ENCODE measurements at places on chromosomes 6 and 20.

GRCh38 chr20:43972051-43972450 lies 57.4 kb downstream of the TOX2 start:
- DNase-seq, result no peak

DNA sequence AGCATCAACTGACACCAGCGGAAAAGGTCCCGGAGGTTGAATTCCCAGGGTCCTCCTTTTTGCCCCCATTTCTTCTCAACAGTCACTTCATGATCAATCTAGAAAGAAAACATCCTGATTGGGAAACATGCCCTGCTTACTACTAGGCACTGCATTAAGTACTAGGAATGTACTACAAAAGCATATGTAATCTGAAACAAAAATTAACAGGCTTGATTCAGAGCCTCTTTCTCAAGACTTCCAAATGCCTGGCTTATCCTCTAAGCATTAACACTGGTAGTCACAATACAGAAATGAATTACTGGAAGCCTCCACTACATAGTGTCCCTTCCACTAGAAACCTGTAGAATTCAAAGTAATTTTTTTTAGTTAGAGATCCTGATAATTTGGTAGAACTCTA lies 84.5 kb upstream of the LYRM2 start:
- no peak for DNase-seq

GRCh38 chr20:53370345-53370961 lies 223.2 kb downstream of the ZNF217 start:
- no peak for DNase-seq

- no peak for DNase-seq
Measured at GRCh38 chr6:116422238-116422637, 38.9 kb upstream of the CALHM6 start.

DNA sequence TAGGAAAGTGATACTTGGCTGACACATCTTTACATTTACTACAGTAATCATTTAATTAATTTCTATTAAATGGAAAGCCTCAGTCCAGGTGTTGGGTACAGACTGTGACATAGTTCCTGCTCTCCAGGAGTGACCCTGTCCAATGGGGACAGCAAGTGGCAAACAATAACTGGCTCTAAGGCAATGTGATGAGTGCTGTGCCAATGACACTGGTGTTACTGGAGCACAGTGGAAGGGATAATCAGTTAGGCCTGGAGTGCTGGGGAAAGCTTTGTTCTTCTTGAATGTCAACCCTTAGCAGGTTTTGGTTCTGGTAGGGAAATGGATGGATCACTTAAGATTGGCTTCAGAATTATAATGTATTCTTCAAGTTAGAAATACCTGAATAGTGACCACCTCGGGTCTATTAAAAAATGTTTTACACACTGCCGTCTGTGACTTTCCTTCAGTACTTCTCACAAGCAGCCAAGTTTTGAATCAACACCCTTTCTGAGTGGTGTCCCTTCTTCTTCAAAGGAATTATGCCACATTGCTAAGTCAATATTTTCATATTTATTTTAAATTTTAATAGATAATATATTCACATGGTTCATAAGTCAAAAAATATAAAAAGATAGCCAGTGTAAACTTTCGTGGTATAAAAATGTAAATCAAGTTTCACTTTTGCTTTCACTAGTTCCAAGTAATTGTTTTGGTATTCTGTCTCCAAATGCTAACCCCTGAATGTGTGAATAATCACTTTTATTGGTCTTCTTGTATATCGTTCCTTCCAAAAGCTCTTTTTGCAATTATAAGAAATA lies 9.6 kb downstream of the CMTR1 start:
- DNase-seq, result no peak

GRCh38 chr6:25942561-25943147 lies 12.2 kb upstream of the SLC17A2 start:
- DNase-seq, result peak; percentile 24

DNA sequence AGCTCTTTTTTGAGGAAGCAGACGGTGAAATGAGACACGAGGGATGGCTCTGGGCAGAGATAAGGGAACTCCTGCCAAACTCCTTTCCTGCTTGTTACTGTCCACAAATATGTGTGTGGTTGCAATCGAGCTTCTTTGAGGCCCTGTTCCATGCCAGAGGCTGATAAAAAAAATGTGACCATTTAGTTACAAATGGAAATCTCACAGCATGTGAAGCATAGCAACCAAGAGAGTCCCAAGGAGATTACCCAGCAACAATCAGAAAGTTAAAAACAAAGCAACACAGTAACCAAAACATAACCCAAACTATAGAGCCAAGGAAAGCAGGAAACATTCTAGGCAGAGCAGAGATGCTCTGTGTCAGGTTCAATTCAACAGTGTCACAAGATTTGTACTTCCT lies 35.4 kb upstream of the HMGN3 start:
- DNase-seq, result peak; percentile 98
